Psoas muscle (tissue), 8 donors: ENCODE measurements at places on chromosomes 1 and 21.

GRCh38 chr1:17120962-17121837 lies 1.9 kb upstream of the PADI2 start:
- DNase-seq = no peak

DNA sequence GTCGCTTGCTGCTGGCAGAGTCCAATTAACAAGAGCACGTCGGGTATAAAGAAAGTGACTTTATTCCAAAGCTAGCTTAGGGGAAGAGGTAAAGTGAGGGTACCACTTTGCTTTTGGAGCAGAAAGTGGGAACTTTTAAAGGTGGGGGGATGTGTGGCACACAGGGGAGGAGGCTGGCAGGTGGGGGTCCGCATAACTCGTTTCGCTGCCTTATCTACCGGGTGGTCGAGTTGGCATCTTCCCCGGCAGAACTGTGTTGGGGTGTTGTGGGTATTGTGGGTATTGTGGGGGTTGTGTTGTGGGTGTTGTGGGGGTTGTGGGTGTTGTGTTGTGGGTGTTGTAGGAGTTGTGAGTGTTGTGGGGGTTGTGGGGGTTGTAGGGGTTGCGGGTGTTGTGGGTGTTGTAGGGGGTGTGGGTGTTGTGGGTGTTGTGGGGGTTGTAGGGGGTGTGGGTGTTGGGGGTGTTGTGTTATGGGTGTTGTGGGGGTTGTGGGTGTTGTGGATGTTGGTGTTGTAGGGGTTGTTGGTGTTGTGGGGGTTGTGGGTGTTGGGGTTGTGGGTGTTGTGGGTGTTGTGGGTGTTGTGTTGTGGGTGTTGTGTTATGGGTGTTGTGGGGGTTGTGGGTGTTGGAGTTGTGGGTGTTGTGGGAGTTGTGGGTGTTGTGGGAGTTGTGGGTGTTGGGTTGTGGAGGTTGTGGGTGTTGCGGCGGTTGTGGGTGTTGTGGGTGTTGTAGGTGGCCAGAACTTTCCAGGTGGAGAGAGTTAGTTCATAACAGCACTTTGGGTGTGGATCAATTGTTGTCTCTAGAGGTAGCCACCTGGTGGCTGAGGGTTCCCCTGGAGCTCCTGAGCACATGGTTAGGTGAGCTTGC lies 52.7 kb downstream of the AGPAT3 start:
- DNase-seq = no peak

- DNase-seq = no peak
These were observed 32.3 kb downstream of the USH2A start for GRCh38 chr1:216390956-216391355.

- DNase-seq = no peak
These were observed 4.3 kb upstream of the FOXD2 start for GRCh38 chr1:47433477-47434050.

- DNase-seq = peak; percentile 75
These were observed 3.2 kb upstream of the NPL start for GRCh38 chr1:182786223-182786994.

GRCh38 chr1:218666263-218666662 lies 321.1 kb downstream of the TGFB2 start:
- no peak for DNase-seq

- no peak for DNase-seq
These were observed 204.9 kb downstream of the DYRK1A start for GRCh38 chr21:37571442-37571841.

DNA sequence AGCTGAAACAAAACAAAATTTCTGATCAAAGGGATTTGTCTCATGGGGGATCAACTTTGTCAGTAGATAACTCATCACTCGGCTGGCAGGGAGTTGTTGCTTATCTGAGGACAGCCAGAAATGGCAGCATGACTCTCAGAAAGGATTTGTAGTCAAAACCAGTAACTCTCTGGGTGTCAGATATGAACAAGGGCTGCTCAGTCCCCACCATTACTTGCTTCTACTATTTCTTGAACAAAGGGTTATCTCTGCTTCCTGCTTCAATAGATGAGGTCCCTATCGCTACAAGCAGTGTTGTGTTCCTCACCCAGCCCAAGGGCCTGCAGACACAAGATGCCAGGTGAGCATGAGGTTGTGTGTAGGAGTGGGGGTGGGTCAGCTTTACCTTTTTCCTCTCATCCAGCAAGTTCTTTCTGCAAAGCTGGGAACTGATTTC lies 116.2 kb downstream of the PTBP2 start:
- no peak for DNase-seq
